ENCODE measurements at places on chromosomes 4 and X.

- DNase-seq, result peak; percentile 46
Measured at GRCh38 chr4:40238700-40239548, 42.1 kb downstream of the RHOH start.

DNA sequence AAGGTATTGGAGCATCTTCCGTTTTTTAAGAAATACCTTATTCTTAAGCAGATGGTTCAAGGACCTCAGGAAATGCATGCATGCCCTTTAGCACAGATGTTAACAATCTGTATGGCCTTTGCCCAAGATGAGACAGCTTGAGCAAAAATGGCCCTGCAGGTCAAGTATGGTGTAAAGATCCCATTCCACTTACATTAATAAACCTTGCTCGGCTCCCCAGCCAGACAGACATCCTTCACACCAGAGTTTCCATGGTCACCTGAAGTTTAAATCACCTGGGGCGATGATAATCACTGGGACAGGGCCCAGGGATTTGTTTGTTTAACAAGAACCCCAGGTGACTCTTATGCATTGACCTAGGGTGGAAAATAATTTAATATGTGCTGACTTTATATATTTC is 287.0 kb upstream of the NOCT start:
- DNase-seq, result no peak

DNA sequence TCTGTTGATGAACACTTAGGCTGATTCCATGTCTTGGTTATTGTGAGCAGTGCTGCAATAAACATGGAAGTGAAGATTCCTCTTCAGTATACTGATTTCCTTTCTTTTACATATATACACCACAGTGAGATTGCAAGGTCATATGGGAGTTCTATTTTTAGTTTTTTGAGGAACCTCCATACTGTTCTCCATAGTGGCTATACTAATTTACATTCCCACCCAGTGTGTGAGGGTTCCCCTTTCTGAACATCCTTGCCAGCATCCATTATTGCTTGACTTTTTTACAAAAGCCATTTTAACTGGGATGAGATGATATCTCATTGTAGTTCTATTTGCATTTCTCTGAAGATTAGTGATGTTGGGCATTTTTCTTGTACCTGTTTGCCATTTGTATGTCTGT is 80.5 kb upstream of the GALNT7 start:
- no peak for DNase-seq

GRCh38 chr4:123418351-123418931 is 21.8 kb downstream of the SPRY1 start:
- no peak for DNase-seq

GRCh38 chr4:80145739-80146138 is 51.6 kb upstream of the PRDM8 start:
- no peak for DNase-seq

DNA sequence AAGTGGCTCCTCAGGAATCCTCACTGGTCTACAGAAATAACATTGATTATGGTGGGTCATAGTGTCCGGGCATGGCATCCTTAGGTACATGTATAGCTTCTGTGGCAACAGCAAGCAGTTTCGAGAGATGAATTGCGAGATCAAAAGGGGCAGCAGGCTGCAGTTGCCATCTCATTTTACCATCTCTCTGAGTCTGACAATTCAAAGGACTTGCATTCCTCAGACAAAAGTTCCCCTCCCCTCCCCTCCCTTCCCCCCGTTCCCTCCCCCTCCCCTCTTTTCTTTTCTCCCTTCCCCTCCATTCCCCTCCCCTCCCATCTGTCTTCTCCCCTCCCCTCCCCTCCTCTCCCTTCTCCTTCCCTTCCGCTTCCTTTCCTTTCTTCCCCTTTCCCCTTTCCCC is 70.2 kb downstream of the MTNR1A start:
- DNase-seq, result no peak

GRCh38 chrX:68881911-68882310 is 53.1 kb downstream of the EFNB1 start:
- no peak for DNase-seq

DNA sequence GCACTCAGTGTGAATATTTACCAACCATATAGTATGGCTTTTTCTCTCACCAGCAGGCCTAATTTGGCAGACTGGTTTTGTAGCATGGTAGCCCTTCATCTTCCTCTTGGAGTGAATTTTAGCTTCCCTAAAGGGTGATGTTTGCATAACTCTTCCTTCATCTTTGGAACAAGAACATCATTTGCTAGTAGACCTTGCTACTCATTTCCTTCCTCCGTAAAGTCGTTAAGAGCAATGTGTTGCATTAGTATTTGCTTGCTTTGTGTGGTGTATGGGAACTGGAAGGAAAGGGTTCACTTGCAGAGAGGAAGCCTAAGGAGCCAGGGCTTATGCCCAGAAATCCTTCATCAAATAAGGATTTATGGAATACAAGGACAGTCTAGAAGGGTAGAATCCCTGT is 50.2 kb upstream of the PGRMC2 start:
- no peak for DNase-seq

GRCh38 chr4:1049591-1049905 is 38.1 kb downstream of the FGFRL1 start:
- no peak for DNase-seq

GRCh38 chr4:26858035-26858918 is 2.4 kb upstream of the STIM2 start:
- no peak for DNase-seq

GRCh38 chr4:2082627-2083026 is 23.5 kb downstream of the NAT8L start:
- no peak for DNase-seq

DNA sequence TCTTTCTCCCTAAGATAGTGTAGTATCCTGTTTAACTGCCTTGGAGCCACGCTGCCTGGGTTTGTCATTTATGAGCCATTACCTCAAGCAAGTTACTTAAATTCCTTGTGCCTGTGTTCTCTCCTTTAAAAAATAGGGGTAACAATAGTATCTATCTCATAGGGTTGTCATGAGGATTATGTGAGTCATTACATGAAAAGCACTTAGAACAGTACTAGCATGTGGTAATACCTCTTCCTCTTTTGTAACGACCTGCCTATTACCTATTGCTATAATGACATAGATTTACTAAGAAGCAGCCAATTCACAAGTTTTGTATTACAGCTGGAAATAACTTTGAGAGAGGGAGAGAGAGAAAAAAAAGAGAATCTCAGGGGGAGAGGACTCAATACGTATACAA is 834.7 kb downstream of the RAPGEF2 start:
- no peak for DNase-seq

DNA sequence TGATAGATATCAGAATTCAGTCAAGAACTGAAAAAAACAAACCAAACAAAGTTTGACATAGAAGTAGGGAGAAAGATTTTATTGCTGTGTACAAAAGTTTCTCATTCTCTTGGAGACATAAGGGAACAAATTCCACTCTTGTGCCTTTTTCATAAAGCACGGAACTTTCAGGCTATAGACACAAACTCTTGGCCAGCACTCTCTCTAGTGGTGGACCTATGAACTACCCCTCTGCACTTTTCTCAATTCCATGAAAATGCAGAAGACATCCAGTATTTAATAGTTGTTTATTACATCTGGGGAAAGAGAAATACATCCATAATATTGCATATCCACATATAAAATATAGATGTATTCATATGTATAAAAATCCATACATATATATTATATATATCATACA is 291.6 kb upstream of the HS3ST1 start:
- no peak for DNase-seq

- DNase-seq, result no peak
Measured at GRCh38 chrX:150779385-150779784, 86.2 kb downstream of the MTMR1 start.

DNA sequence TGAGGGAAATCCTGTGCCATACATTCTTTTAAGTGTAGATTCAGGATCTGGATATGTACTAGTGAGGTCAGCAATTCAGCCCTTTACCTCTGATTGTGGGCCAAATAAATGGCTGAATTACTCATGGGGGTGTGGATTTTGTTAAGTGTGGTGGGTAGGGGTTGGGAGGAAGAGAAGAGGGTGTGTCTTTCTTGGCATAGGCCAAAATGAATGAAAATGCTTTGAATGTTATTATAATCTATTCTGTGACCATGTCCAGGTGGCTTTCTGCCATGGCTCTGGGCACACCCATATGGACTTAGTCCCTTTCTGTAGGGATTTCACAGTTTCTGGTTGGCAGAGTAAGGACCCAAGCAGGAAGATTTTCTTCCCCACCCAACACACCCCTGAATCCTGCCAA is 244.3 kb downstream of the CBR4 start:
- DNase-seq, result no peak
